SK-N-MC (cell line): ENCODE measurements at places on chromosomes 2 and 18.

- DNase-seq = no peak
These were observed 121.6 kb upstream of the ALKAL2 start for GRCh38 chr2:409523-409922.

DNA sequence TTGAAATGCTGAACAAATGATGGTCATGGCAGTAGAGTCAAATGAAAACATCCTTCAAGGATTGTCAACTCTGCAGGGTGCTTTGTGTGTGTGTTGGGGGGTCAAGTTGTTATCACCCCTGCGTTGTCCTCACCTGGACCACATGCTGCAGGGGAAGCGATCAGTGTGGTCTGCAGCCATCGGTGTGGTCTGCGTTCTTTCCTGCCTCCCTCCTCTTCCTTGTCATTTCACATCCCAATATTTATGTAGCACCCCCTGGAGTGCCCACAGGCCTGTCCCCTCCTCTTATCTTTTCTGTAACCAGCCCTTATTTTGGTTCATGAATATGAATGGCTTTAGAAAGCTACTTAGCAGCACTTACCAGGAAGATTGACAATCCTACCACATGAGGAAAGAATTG is 38.9 kb downstream of the UGP2 start:
- no peak for DNase-seq

DNA sequence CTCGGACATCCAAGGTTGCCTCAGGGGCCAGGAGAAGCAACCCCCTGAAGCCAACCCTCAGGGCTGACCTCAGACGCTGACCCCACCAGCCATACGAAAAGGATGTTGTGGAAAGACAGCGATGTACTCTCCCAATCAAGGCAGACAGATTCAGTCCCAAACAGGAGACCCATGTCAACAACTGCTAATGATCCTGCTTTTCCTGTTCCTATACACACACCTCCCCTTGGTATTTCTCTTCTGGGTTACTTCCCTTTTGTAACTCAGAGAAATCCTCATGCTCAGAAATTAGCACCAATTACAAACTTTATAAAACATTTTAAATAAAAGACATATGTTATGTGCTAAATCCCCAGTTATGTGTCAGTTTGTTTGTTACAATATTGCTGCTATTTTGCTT is 120.8 kb downstream of the PID1 start:
- no peak for DNase-seq

DNA sequence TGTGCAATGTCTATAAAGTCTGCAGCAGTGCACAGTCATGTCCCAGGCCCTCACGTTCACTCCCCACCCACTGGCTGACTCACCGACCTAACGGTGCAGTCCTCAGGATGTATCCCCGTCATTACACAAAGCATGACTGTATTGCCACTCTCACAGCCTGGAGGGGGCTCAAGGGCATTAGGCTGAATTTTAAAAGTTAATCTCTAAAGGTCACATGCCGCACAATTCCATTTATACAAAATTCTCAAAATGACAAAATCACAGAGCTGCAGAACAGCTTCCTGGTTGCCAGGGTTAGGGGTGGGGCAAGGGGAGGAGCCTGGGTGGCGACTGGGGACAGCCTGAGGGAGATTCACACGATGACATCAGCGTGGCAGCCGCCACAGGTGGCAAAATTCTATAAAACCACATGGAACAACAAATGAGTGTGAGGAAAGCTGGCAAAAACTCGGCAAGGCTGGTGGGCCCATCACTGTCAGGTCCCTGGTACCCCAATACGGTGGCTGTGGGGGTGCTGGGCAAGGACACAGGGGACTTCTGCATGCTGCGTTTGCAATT is 97.6 kb downstream of the NDUFA10 start:
- DNase-seq = no peak

GRCh38 chr18:9803698-9804516 is 81.9 kb upstream of the TXNDC2 start:
- no peak for DNase-seq

- no peak for DNase-seq
These were observed 204.8 kb downstream of the KLHL29 start for GRCh38 chr2:23589739-23590138.

GRCh38 chr2:158745067-158745865 is 49.9 kb upstream of the DAPL1 start:
- peak; percentile 44 for DNase-seq

DNA sequence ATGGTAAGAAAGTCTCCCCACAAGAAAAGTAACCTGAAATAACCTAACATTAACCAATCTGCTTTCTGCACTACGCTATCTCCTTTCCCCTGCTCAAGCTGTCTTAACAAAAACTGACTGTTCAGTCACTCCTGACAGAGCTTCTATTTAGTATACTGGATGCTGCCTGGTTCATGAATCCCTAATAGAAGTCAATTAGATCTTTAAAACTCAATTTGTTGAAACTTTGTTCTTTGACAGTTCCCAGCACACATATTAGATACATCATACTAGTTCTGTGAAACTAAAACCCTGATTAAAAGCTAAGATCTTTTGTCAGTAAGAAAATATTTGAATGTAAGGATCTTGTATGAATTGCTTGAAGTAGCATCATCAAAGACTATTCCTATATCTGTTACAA is 287.4 kb downstream of the RBM43 start:
- DNase-seq = no peak

DNA sequence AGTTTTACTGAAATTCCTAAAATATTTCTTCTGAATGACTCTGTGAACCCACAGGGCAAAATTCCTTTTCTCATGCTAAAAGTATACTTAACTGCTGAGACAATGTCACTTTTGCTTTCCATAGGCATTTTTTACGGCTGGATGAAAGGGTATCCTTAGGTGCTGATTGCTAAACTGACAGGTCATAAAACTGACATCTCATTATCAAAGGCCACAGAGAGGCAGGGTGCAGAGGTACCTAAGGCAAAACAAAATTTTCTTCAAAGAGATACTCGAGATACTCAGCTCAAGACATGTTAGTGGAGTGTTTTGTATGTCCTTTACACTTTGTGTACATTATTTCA is 62.0 kb upstream of the WDR75 start:
- DNase-seq = peak; percentile 61

DNA sequence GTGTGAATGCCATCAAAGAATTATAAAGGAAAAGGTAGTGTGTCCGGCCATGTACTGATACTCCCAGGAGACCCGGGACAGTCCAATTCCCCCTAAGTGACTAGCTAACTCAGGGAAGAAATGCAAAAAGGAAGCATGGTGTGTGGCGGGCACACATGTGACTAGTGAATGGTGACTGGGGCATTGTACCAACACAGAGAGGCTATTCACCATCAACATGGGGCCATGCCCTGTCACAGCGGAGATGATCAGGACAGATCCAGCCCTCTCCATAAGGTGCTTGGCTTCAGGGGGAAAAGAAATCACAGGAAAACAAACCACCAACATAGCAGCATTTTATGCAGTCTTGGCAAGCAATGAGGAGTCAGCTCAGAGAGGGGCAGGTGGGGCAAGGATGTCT is 34.3 kb downstream of the FAM168B start:
- no peak for DNase-seq

- DNase-seq = no peak
These were observed 576.2 kb downstream of the CPS1 start for GRCh38 chr2:211132573-211132972.

- DNase-seq = peak; percentile 39
These were observed 355.9 kb downstream of the PIK3C3 start for GRCh38 chr18:42310956-42311355.

DNA sequence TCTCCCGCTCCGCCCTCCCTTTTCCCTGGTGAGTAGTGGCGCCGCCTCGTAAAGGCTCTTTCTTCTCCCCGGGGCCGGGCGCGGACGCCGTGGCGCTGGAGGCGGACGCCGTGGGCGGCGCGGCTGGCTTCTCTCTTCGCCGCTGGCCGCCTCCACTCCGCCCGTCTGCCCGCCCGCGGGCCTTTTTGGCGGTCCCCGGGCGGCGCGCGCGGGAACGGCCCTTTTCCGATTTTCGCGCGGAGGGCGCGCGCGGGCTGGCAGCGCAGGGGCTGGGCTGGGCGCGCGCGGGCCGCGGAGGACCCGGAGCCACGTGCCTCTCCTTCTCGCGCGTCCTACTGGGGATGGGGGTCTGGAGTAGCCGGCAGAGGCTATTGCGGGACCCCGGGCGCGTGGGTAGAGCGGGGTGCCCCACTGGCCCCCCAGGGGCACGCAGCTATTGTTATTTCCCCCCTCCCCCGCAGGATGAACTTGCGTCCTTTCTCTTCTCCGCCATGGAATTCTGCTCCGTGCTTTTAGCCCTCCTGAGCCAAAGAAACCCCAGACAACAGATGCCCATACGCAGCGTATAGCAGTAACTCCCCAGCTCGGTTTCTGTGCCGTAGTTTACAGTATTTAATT is 472 bp downstream of the SLC20A1 start:
- no peak for DNase-seq

- DNase-seq = no peak
These were observed 39.9 kb downstream of the CYRIA start for GRCh38 chr2:16625759-16626158.

- no peak for DNase-seq
These were observed 24.9 kb upstream of the COL5A2 start for GRCh38 chr2:189204322-189204941.

DNA sequence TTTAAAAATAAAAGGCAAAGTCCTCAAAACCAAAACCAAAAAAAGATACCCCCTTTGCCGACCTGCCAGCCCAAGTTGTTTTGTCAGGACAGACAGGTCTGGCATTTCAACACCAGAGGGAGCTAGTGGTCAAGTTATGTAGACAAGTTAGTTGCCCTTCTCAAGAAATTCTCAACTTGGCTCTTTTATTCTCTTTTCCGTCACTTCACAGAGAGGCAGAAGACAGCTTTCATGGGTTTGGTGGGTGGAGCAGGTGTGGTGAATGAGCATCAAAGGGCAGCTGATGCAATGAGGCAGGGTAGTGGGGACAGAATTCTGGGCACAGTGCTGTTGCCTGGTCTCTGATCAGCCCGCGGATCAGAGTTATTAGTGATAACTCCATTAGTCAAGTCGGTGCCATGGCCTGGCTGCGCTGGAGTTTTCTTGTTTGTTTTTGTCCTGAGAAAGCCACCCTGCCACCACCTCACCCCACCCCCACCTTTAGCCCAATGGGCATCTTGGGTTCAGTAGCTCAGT is 303.7 kb upstream of the EPAS1 start:
- DNase-seq = peak; percentile 62
